ENCODE measurements at places on chromosomes 6 and 20.

DNA sequence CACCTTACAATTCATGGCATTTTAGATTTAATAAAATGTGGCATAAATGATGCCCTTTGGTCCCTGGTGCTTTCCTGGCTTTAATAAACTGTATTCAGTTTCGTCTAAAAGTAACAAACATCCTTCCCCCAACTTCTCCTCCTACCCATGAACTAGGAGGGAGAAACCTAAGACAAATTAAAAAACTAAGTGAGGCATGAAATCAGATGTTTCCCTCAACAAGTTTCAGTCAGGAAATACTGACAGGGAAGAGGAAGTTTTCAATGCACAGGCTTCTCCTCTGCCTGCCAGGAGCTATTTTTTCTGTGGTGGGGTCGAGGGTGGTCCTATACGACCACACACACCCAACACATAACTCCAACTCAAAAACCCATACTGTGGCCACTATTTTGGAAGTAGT is 10.0 kb downstream of the HBS1L start:
- DNase-seq: no peak

DNA sequence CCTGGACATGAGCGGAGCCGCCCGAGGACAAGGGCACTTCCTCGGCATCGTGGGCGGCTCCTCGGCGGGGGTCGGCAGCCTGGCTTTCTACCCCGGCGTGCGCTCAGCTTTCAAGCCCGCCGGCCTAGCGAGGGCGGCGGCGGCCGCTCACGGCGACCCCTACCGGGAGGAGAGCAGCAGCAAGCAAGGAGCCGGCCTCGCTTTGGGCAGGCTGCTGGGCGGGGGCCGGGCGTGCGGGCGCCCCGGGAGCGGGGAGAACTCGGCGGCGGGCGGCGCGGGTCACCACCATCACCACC is 6.7 kb downstream of the PRDM13 start:
- DNase-seq: no peak

DNA sequence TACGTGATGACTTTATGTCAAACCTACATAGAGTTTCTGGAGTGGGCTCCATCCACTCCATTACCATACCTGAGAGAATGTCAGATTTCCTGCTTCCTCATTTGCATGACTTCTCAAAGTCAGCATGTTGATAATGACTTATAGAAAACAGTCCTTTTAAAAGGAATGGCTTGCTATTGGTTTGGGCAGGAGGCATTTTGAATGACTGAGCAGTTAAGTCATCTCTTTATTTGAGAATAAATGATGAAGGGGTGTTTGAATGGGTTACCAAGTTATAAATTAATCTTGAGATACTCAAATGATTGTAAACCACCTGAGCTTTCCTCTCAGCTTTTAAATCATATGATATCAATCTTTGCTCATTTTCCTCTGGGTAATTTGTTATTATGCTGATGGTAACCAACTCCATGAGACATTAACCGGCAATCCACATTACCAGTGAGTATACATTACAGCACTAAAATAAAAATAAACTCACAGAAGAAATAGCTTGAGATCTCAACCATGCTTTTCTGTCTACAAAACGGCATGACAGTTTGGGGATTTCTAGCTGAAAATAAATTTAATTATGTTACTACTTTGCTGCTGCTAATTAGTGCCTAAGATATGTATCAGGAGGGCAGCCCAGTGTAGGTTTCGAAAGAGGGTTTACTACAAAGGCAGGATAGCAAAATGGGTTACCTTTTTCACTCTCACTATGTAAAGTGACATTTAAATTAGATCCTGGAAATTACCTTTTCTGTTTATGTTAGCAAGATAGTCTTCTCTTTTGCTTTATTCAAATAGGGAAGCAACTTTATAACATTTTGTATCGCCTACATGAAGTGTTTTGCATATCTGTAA is 78.8 kb downstream of the RPS12 start:
- DNase-seq: no peak

DNA sequence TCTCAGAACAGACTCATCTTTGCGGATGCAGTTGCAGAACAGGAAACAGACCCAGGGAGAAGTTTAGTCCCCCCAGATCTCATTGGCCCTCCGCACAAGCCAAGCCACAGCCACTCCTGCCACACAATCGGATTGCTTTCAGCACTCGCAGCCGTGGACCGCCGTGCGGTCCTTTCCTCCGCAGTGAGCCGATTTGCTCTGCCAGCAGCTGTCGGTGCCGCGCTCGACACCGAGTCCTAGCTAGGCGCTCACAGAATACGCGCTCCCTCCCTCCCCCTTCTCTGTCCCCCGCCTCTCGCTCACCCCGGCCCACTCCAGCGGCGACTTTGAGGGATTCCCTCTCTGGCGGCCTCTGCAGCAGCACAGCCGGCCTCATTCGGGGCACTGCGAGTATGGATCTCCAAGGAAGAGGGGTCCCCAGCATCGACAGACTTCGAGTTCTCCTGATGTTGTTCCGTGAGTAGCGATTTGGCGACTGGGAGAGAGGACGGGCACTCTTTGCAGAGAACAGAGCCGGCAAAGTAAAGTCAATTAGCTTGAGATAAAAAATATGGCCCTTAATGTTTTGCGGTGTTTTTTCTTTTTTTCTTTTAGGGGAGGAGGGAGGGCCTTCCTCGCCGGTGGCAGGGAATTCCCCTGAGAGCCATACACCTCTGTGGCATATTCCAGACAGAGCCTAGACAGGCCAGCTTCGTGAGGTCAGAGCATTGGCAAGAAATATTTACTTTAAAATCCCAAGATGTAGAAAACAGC is at the start of gene LAMP5:
TSS of gene LAMP5 (plus strand) at position 130 of the 753 bp plus-strand sequence. CDS start at position 393, 263 bp downstream.
- no peak for DNase-seq

- DNase-seq: no peak
Measured at GRCh38 chr6:89257781-89258180, 40.6 kb upstream of the GABRR1 start.

DNA sequence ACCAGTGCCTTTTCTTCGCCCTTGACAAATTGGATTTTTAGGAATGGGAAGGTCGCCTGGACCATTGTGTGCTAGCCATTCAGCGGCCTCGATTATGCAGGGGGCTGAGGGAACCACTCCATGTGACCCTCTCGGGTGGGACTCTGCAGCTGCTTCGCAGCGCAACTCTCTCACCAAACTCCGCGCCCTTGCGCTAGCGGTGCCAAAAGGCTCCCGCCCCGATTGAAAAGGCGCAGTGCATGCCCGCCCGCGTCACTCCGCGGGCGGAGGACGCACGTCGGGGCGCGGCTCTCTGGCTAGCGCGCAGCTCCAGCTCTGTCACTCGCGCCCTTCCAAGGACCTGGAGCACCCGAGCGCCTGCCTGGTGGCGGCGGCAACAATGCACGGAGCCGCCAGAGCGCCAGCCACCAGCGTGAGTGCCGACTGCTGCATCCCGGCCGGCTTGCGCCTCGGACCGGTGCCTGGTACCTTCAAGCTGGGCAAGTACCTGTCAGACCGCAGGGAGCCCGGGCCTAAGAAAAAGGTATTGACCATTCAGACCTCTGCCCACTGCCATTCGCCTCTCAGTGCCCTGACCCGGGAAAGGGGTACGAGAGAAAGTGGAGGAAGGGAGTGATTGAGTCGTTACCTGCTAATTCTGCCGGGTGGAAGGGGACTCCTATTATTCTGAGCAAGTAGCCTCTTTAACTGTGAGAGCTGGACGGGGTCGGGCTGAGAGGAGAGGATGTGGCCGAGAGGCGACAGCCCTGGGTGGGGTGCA is at the start of gene PRDM13:
TSS of gene PRDM13 (plus strand) at position 178 of the 760 bp plus-strand sequence. CDS start at position 380, 202 bp downstream.
- no peak for DNase-seq

GRCh38 chr6:64872633-64873032 is 834.4 kb downstream of the EYS start:
- no peak for DNase-seq

- no peak for DNase-seq
Measured at GRCh38 chr6:158218467-158218866, 50.3 kb downstream of the GTF2H5 start.

GRCh38 chr6:4017834-4018170 is 61.1 kb downstream of the FAM217A start:
- no peak for DNase-seq

DNA sequence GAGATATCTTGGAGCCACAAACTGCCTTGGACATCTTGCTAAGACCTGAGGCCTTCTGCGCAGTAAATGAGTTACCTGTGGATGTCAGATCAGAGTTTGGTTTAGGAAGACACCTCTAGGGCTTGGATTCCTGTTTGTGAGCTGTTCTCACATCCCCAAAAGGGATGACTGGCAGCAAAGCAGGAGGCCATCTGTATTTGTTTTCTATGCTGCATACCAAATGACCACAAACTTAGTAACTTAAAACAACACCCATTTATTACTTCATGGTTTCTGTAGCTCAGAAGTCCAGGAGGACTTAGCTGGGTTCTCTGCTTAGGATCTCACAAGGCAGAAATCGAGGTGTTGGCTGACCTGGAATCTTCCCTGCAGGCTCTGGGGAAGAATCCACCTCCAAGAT is 116.7 kb downstream of the UNC5CL start:
- no peak for DNase-seq

- DNase-seq: no peak
Measured at GRCh38 chr6:53879608-53880007, 84.8 kb downstream of the LRRC1 start.

- no peak for DNase-seq
Measured at GRCh38 chr20:61903575-61904340, 161.9 kb downstream of the TAF4 start.

DNA sequence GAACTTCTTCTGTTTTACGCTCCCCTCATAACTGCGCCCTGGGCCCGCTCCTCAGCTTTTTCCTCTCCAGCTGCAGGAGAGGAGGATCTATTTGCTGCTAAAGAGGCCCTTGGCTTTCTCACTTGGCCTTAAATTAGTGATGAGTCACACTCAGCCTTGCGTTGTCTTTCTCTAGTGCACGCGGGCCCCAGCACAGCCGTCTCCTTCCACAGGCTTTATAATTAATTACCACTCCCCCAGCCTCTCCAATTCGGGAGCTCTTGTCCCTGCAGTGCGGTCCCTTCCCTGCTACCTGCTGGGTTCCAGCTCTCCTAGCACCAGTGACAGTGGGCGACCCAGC is 25.2 kb downstream of the PACSIN1 start:
- DNase-seq: no peak

DNA sequence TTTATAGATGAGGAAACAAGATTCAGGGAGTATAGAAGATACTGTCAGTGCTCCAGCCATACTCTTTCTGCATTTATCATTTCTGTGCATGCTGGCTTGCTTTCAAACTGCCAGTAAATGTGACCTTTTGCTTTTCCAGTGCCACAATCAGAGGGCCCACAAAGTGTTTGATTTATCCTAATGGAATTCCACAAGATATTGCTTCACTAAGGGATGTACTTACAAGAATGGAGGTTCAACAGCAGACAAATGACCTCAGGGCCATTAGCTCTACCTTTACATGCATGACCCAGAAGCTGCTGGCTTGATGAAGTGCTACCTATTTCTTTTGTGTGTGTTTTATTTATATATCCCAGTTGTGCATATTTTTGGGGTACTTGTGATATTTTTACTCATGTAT is 171.5 kb upstream of the GRIK2 start:
- no peak for DNase-seq

GRCh38 chr6:87909849-87910248 is 137.8 kb upstream of the SPACA1 start:
- peak; percentile 52 for DNase-seq

DNA sequence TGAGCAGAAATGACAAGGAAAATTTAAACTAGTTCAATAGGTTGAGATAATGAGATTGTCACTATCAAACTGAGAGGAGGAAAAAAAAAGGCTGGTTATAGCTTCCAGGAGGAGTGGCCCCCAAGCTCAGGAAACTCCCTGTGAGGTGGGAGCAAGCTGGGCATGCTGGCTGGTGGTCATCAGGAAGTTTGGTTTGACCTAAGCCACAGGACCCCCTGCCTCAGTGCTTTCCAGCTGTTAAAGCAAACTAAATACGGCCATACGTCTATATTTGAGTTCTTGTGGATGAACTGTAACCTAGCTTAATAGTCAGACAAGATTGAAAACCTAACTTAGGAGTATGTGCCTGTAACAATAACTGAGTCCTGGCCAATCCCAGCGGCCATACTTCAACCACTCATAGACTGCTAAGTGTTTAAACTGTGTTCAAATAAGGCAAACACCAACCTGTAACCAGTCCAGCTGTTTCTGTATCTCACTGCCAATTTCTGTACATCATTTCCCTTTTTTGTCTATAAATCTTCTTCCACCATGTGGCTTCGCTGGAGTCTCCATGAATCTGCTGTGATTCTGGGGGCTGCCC is 24.6 kb upstream of the ZBTB24 start:
- no peak for DNase-seq

- DNase-seq: no peak
Measured at GRCh38 chr6:143229400-143229799, 168.7 kb downstream of the AIG1 start.

DNA sequence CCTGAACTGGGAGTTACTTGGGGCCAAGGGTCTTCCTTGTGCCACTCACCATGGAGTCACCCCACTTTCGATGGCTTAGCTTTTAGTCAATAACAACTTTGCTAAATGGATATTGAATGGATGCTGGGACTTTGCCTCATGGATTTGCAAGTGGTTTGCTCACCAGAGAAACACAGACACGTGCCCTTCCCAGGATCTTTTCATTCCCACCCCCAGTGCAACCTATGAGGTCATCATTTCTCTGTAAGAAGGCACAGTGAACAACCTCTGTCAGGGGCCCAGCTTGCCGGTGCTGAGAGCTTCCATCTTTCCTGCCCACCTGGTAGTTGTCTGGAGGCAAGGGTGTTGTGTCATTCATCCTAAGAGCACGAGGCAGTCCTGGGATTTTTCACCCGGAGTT is 256.8 kb upstream of the PMEPA1 start:
- no peak for DNase-seq

- DNase-seq: no peak
Measured at GRCh38 chr6:167397712-167398111, 72.8 kb downstream of the TTLL2 start.

GRCh38 chr6:155186052-155186658 is 77.7 kb upstream of the CLDN20 start:
- DNase-seq: no peak

DNA sequence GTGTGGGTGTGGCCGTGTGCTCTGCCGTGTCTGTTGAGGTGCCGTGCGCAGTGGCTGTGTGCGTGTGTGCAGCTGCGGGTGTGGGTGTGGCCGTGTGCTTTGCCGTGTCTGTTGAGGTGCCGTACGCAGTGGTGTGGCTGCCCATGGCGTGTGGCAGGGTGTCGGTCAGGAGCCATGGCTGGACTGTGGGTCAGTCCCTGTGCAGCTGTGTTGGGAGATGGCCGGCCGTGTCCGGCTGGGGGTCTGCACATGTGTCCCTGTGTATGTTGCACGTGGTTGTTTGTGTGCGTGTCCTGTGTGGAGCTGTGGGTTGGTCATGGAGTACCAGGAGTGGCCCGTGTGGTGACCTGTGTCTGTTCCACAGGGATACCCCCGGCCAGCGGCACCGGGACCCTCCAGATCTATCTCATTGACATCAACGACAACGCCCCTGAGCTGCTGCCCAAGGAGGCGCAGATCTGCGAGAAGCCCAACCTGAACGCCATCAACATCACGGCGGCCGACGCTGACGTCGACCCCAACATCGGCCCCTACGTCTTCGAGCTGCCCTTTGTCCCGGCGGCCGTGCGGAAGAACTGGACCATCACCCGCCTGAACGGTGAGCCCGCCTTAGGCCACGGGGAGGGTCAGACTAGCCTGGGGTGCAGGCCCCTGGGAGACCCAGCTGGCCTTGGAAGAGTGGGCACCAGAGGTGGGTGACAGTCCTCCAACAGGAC is 137.7 kb downstream of the TAF4 start:
- DNase-seq: no peak
